ENCODE measurements at places on chromosomes 11 and 22. TPM values are rescaled to one million over a fixed set of nuclear protein-coding genes. Genes with fewer than 3 reads are reported as not detected.

GRCh38 chr11:95487391-95487790, 256.4 kb upstream of the SESN3 start:
- no peak overlapping the region for H3K4me3 ChIP-seq
- H3K27me3 ChIP-seq: no peaks in the 10 kb centered on the region
- no peaks in the 10 kb centered on the region for H3K36me3 ChIP-seq
- H3K27ac ChIP-seq: no peak overlapping the region
- DNase-seq: no peak

DNA sequence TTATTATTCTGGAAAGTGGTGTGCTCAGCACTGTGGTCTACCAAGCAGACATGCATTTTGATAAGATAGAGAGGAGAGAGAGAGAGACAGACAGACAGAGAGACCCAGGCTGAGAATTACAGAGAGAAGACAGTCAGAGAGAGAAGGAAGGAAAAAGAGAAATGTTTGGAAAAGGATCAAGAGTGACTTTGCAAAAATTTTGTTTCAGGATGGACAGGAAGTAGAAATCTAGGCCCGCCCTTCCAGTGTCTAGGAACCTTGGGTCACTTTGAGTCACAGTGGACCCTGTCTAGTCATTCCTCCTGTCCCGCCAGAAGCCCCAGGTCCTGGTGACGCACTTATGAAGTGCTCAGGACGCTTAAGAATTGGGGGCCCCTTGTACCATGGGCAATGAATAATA, 166.7 kb downstream of the ST3GAL4 start:
- H3K27ac ChIP-seq: no peak overlapping the region
- no peaks in the 10 kb centered on the region for H3K27me3 ChIP-seq
- H3K4me1 ChIP-seq: no peaks in the 10 kb centered on the region
- DNase-seq: no peak
- H3K36me3 ChIP-seq: no peaks in the 10 kb centered on the region

- H3K4me3 ChIP-seq: no peak overlapping the region
- DNase-seq: no peak
- no peak overlapping the region for H3K27ac ChIP-seq
- H3K36me3 ChIP-seq: no peaks in the 10 kb centered on the region
- no peaks in the 10 kb centered on the region for H3K27me3 ChIP-seq
- H3K4me1 ChIP-seq: no peaks in the 10 kb centered on the region
Measured at GRCh38 chr11:34394771-34395300, 37.0 kb upstream of the ABTB2 start.

DNA sequence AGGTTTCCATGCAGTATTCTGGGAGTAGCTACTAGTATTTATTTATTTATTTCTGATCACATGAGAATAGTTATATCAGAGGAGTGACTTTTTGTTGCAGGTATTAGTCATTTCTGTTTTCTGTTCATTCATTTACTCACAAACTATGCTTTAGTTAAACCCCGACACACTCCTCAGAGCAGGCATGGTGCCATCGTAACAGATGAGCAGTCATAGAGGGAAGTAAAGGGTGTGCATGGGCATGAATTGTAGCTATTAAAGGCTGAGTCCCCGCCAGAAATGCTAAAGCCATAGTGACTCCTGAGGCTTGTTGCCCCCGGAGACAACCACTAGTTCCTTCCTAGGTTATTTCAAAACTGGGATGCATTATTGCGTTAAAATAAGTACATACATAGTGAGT, 10.6 kb downstream of the JHY start:
- no peak for DNase-seq
- no peak overlapping the region for H3K27ac ChIP-seq
- no peaks in the 10 kb centered on the region for H3K36me3 ChIP-seq
- H3K4me3 ChIP-seq: no peak overlapping the region
- no peaks in the 10 kb centered on the region for H3K4me1 ChIP-seq

DNA sequence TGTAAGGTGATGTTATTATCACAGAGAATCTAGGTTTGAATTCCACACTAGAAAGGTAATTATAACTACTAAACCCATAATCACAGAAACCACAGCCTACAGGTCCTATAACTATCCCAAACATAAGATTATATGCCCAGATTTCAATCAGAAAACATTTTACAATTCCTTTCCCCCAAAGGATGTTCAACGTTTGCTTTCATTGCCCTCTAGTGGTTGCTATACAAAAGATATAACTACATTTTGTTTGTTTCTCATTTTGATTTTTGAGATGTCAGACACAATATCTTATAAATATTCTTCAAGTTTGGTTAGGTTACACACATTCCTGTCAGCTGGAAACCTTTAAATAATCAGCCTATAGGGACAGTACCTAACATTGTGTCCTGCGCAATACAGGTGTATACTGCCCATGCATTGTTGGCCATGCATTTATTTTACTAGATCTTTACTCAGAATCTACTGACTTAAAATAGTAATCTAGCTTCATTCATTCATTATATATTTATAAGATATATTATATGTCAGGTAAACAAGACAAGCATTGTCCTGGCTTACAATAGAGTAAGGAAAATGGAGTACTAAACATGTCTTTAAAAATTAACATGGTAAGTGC, 530.5 kb upstream of the CCDC90B start:
- no peak overlapping the region for H3K4me3 ChIP-seq
- H3K27me3 ChIP-seq: no peaks in the 10 kb centered on the region
- no peaks in the 10 kb centered on the region for H3K4me1 ChIP-seq
- H3K36me3 ChIP-seq: no peaks in the 10 kb centered on the region
- DNase-seq: no peak

GRCh38 chr11:8597182-8597581, 3.2 kb upstream of the STK33 start:
- DNase-seq: no peak
- H3K4me3 ChIP-seq: no peak overlapping the region
- no peak overlapping the region for H3K27ac ChIP-seq
- no peaks in the 10 kb centered on the region for H3K27me3 ChIP-seq
- H3K4me1 ChIP-seq: peaks cover 5% of the 10 kb centered on the region

DNA sequence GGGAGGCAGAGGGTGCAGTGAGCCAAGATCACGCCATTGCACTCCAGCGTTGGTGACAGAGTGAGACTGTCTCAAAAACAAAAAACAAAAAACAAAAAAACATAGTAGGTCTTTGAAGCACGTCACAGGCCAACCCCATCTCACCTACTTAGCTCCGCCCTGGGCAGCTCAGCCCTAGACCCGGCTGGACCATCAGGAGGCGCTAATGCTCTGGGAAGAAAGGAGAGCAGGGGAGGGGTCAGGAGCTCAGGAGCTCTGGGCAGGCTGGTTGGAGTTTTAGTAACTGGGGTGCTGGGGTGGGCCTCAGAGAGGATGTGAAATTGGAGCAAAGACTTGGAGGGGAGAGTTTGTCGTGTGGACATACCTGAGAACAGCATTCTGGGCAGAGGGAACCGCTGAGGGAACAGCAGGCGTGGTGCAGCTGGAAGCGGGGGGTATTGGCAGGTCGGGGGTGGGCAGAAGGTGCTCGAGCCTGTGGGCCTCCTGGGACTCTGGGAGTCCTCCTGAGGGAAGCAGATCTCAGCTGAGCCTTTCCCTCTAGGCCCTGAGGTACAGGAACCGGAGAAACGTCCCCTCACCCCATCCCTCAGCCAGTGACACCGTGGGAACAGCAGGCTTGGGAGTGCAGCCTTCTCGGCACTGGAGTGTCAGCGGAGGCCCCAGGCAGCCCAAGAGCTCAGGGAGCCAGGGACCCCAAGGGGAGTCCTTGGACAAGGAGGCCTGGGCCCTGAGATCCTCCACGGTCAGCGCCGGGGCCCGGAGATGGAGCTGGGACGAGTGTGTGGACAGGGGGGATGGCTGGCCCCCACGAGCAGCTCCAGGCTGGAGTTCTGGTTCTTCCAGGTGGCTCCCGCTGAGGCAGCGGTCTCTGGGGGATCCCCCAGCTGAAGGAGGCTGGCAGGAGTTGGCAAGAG, 2.2 kb upstream of the RPS6KA4 start:
- H3K36me3 ChIP-seq: no peaks in the 10 kb centered on the region
- no peak overlapping the region for H3K27ac ChIP-seq
- DNase-seq: peak; percentile 46
- no peaks in the 10 kb centered on the region for H3K27me3 ChIP-seq
- H3K4me3 ChIP-seq: no peak overlapping the region
- H3K4me1 ChIP-seq: peaks cover 38% of the 10 kb centered on the region

GRCh38 chr11:8867931-8868631, 42.9 kb upstream of the AKIP1 start:
- no peaks in the 10 kb centered on the region for H3K27me3 ChIP-seq
- no peak for DNase-seq
- peak overlapping the region; percentile 21 for H3K27ac ChIP-seq
- no peaks in the 10 kb centered on the region for H3K36me3 ChIP-seq
- no peak overlapping the region for H3K4me3 ChIP-seq

- no peaks in the 10 kb centered on the region for H3K27me3 ChIP-seq
- DNase-seq: no peak
- no peak overlapping the region for H3K27ac ChIP-seq
- H3K4me3 ChIP-seq: no peak overlapping the region
Measured at GRCh38 chr11:244376-244775, 7.6 kb downstream of the PSMD13 start.

- no peaks in the 10 kb centered on the region for H3K27me3 ChIP-seq
- H3K36me3 ChIP-seq: no peaks in the 10 kb centered on the region
- no peak overlapping the region for H3K4me3 ChIP-seq
- no peak for DNase-seq
- no peak overlapping the region for H3K27ac ChIP-seq
Measured at GRCh38 chr11:61023086-61023965, 51.8 kb downstream of the CD6 start.

DNA sequence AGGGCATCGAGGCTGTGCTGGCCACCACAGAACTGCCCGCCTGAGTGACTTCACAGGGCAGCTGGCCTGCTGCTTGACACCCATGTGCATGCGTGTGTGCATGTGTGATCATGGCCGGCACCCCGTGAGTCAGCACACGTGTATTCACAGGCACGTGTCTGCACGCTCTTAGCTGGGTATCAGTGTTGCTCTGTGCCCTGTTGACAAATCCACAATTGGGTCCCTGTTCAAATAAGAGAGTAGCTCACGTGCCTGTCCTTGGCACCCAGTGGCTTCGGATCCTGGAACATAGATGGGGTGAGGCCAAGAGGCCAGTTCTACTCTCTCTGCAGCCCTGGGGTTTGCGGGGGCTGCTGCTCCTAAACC, 14.0 kb downstream of the B3GAT1 start:
- no peaks in the 10 kb centered on the region for H3K36me3 ChIP-seq
- H3K27me3 ChIP-seq: no peaks in the 10 kb centered on the region
- no peak for DNase-seq
- H3K27ac ChIP-seq: no peak overlapping the region

- no peaks in the 10 kb centered on the region for H3K4me1 ChIP-seq
- H3K27ac ChIP-seq: no peak overlapping the region
- no peak overlapping the region for H3K4me3 ChIP-seq
- H3K27me3 ChIP-seq: no peaks in the 10 kb centered on the region
- DNase-seq: no peak
- H3K36me3 ChIP-seq: no peaks in the 10 kb centered on the region
Measured at GRCh38 chr11:116701297-116701801, 71.4 kb downstream of the BUD13 start.

- H3K4me3 ChIP-seq: no peak overlapping the region
- H3K27me3 ChIP-seq: no peaks in the 10 kb centered on the region
- DNase-seq: no peak
- no peaks in the 10 kb centered on the region for H3K36me3 ChIP-seq
- no peaks in the 10 kb centered on the region for H3K4me1 ChIP-seq
Measured at GRCh38 chr11:31964181-31964580, 126.7 kb upstream of the RCN1 start.

- H3K36me3 ChIP-seq: no peaks in the 10 kb centered on the region
- DNase-seq: no peak
- no peak overlapping the region for H3K27ac ChIP-seq
- H3K27me3 ChIP-seq: no peaks in the 10 kb centered on the region
- H3K4me1 ChIP-seq: peaks cover 2% of the 10 kb centered on the region
Measured at GRCh38 chr11:118045191-118045590, 31.7 kb upstream of the TMPRSS4 start.

DNA sequence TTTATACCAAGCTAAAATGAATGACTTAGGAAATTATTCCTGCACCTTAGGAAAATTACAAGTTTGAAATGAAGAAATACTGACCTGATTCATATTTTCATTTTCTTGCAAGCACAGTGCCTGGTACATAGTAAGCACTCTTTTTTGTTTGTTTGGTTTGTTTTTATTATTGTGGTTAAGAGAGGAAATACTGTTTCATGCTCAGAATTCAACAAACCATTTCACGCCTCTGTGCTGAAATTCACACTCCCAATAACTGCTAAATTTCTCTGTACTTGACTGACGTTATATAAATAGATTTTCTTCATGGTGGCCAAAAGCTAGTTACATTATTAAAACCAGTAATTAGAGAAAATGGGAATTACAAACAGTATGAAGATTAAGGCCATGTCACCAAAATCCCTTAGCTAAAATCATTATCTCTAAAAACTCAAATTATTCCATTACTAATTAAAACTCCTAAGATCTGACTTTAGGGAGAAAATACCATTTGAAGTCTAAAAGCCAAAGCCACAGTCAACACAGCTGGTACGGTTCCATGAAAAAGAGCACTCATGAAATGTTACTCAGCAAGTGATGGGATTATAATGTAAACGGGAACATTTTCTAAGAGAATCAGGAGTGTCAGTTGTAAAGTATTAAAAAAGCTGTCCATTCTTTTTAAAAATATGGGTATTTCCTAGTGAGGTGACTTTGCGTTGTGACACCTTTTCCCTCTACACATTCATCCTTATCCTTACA, 77.8 kb upstream of the DDI1 start:
- H3K4me3 ChIP-seq: no peak overlapping the region
- no peaks in the 10 kb centered on the region for H3K4me1 ChIP-seq
- no peak overlapping the region for H3K27ac ChIP-seq
- no peak for DNase-seq
- no peaks in the 10 kb centered on the region for H3K27me3 ChIP-seq

GRCh38 chr11:67271541-67272284, 5.4 kb downstream of the GRK2 start:
- no peak for DNase-seq
- H3K4me3 ChIP-seq: no peak overlapping the region
- no peaks in the 10 kb centered on the region for H3K27me3 ChIP-seq
- H3K27ac ChIP-seq: peak overlapping the region; percentile 74
- H3K36me3 ChIP-seq: no peaks in the 10 kb centered on the region

GRCh38 chr22:33022231-33022630, 36.0 kb downstream of the SYN3 start:
- H3K27me3 ChIP-seq: no peaks in the 10 kb centered on the region
- no peak overlapping the region for H3K27ac ChIP-seq
- no peak for DNase-seq

Gene FOLR1
- total RNA-seq: 1.2 TPM

Gene MUC6
- 0.19 TPM for total RNA-seq

Gene PKDREJ
- 5.0 TPM for total RNA-seq

Gene MS4A6A
- 6.1 TPM for total RNA-seq

Gene TNNI2
- total RNA-seq: not detected

Gene KIAA1671
- 24.4 TPM for total RNA-seq

Gene APOA1
- 2,741 TPM for total RNA-seq

Gene OR51E1
- 0.55 TPM for total RNA-seq

Gene CCDC81
- 3.8 TPM for total RNA-seq

Gene PRG3
- not detected for total RNA-seq

Gene NXPE2
- total RNA-seq: 2.0 TPM

Gene TBX10
- 0.50 TPM for total RNA-seq
